Renal cortex interstitium (tissue), 15 donors: ENCODE measurements at places on chromosomes 1 and 21. TPM values are rescaled to one million over a fixed set of nuclear protein-coding genes. Genes with fewer than 3 reads are reported as not detected.

The NR5A2 gene
- polyA plus RNA-seq, result 2.5 TPM

The LMX1A gene
- not detected for polyA plus RNA-seq

The BCL2L15 gene
- polyA plus RNA-seq, result 1.2 TPM

The TXLNA gene
- 50.6 TPM for polyA plus RNA-seq

The OR2AK2 gene
- not detected for polyA plus RNA-seq

The MRPL55 gene
- 48.6 TPM for polyA plus RNA-seq

The OR2T35 gene
- polyA plus RNA-seq, result not detected

The NES gene
- 175 TPM for polyA plus RNA-seq

The CSMD2 gene
- polyA plus RNA-seq, result 1.3 TPM

The FCGR3B gene
- polyA plus RNA-seq, result 0.64 TPM

The KRTAP10-11 gene
- polyA plus RNA-seq, result not detected

The IGSF9 gene
- 12.7 TPM for polyA plus RNA-seq

GRCh38 chr21:46188226-46189212 is 4.3 kb upstream of the SPATC1L start:
- no peak for DNase-seq

- DNase-seq, result no peak
These were observed 485 bp downstream of the EFNA1 start for GRCh38 chr1:155127967-155128754.

- DNase-seq, result no peak
These were observed 62.5 kb downstream of the LRIG2 start for GRCh38 chr1:113135460-113135859.

GRCh38 chr21:33836408-33836807 is 79.2 kb downstream of the ATP5PO start:
- DNase-seq, result no peak

DNA sequence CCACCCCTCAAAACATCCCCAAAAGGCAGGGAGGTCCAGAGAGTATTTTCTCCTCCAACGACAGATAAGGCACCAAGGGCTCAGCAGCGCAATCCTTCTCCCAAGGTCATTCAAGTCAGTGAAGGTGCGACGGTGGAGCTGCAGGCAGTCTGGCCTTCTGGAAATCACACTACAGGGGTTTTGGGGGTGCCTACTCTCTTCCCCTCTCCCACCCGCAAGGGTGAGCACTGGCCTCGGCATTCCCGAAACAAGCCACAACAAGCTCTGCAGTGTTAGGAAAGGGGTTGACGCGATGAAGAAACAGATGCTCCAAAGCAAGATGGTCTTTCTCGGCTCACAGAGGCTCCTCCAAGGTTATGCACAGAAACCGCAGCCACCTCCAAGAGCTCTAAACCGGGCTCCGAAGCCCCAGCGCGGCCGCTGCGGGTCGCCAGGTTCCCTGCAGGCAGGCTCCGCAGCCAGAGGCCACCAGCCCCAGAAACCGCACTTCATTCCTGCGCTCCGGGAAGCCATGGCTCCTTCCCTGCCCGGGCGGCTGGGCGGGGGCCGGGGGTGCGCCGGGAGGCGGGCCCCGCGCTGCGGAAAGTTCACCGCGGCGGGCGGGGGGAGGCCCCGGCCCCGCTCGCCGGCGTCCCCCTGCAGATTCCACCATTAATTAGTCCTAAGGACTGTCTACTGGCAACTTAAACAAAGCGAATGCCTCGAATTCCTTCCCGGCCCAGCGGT is 1.1 kb downstream of the LUZP1 start:
- DNase-seq, result no peak

DNA sequence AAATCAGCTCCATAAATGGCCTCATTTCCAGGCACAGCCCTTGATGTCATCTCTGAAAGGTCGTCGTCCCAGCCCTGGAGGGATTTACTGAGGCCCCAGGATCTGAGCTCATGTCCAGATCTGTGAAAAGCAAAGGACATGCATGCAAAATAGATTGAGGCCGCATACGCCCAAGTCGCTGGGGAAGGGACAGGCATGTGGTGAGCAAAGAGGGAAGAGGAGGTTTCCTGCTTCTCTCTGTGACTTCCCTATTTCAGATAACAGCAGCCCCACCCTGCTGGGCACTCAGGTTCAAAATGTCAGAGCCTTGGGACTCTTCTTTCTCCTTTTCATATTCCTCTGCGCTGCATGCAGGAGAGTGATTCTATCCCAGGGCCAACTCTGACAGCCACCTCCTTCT is 197.2 kb downstream of the ADSS2 start:
- DNase-seq, result no peak

DNA sequence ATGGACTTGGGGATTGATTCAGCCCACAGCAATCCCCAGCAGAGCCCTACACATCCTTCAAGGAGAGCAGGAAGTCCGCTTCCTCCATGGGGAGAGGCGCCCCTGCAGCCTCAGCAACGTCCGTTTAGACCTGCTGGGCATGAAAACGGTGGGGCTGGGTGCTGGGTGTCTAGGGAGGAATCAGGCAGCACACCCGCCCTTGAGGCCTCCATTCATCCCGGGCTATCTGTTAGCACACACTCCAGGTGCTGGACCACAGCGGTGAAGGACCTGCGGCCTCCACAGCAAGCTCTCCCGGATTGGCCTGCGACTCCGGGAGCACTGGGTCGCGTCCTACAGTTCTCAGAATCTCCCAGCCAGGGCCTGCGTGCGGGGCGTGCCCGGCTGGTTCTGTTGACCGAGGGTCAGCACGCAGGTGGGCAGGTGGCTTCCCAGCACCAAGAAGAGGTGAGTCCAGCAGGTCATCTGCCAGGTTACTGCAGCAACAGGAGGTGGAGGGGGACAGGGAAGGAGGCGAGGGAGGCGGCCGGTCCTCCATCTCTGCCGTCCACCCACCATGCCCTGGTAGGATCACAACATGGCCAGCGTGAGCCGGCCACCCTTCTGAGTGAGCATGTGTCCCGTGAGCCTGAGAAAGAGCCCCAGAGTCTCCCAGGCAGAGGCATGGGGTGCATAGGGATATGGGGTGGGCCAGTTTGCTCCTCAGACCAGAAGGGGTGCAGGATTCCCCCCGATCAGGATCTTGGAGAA is 96.6 kb downstream of the RIPK4 start:
- no peak for DNase-seq

- peak; percentile 73 for DNase-seq
These were observed 78.6 kb upstream of the SOD1 start for GRCh38 chr21:31580866-31581276.

- no peak for DNase-seq
These were observed 3.5 kb upstream of the PLXNA2 start for GRCh38 chr1:208247696-208248095.

GRCh38 chr1:99886841-99887240 is 36.7 kb downstream of the AGL start:
- no peak for DNase-seq

- no peak for DNase-seq
These were observed 1543.9 kb upstream of the B3GALT2 start for GRCh38 chr1:194730304-194730703.

- DNase-seq, result no peak
These were observed 18.9 kb upstream of the VWA5B1 start for GRCh38 chr1:20271498-20272400.

DNA sequence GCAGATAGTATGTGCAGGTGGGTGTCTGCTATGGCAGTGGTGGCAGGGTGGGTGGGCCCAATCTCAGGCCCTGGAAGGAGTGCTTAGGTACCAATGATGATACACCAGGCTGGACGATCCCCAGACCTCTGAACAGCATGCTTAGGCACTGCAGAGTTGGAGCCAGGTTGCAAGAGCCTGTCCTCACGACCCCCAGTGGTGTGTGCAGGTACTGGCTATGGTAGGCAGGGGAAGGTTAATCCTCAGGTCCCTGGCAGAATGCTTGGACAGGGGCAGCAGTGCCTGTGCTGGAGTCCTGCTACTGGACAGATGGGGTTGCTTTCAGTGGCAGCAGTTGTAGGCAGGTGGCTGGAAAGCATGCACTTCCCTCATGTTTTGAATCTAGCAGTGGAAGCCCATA is 100.5 kb upstream of the NEK7 start:
- no peak for DNase-seq

DNA sequence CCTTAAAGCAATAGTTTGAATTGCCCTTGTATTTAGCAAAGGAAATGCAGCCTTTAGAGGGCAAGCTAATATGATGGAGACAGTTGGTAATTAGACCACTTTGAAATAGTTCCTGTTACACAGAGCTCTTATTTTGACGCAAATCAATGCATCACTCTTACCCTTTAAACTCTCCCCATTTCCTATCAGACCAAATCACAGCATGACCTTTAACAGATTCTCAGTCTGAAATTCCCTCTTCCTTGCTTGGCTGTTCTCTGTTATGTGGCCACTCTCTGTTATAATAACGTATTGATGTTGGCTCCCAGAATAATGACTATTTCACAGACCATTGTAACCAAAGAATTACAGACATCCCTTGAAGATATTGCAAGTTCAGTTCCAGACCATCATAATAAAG is 66.9 kb upstream of the NGF start:
- DNase-seq, result no peak

DNA sequence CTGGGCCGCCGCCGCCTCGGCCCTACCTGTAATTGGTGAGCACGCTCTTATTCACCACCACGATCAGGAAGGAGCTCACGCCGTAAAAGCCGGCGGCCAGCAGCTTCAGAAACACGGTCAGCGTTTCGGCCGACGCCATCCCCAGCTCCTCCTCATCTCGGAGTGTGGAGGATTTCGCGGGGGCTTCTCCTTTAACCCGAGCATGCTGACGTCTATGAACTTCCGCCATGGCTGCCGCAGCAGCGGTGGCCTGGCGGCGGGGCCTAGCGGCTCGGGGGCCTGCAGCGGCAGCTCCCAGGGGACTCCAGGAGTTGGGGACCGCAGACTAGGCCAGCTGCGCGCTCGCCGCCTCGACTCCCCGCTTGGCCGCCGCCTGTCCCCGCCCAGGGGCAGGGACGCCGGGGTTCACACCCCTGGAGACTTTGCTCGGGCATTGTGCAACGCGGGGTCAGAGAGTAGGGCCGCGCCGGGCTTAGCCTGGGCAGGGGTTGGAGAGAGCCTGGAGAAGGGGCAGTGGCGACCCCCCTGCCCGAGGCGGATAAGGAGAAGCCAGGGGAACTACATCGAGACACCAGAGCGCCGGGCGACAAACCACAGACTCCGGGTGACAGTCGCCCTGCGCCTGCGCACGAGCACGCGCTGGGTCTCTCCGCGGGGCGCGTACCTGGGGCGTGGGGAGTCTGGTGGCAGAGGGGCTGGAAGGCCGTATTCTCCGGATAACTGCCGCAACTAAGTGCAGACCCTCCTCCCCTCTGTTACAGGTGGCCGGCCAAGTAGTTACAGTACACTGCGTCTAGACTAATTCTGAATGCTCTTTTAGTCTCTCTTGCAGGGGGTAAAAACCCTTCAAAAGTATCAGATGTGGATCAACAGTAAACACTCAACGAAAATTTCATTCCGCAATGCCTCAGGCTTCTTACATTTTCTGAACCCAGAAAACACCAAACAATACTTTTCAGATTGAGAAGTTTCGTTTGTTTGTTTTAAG is at the start of gene SLC35D1:
Gene SLC35D1 (minus strand): TSS at position 364 of the 988 bp plus-strand sequence. CDS start 135 bp downstream, at position 229.
- DNase-seq, result peak; percentile 71

DNA sequence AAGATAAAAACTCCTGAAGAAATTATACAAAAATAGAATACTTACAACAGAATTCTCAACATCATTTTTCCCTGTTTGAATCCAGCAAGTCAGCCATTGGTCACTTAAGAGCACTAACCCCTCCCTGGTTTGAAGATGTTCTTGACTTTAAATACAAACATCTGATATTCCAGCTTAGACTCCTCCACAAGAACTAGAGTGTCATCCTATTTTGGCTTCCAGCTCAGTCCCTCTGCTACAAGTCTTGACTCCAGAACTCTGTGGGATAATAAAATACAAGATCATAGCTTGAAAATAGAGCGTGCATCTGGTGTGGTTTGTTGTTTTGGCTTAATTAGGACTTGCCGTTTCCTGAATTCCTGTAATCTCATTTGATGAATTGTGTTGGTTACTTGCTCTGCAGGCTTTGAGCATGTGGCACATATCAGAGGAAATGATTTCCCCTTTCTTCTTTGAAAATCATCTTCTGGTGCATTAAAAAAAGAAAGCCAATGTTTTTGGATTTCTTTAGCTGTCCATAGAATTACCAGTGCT is 63.7 kb upstream of the DPT start:
- DNase-seq, result peak; percentile 13

GRCh38 chr1:206668351-206668750 is 16.4 kb upstream of the MAPKAPK2 start:
- no peak for DNase-seq

DNA sequence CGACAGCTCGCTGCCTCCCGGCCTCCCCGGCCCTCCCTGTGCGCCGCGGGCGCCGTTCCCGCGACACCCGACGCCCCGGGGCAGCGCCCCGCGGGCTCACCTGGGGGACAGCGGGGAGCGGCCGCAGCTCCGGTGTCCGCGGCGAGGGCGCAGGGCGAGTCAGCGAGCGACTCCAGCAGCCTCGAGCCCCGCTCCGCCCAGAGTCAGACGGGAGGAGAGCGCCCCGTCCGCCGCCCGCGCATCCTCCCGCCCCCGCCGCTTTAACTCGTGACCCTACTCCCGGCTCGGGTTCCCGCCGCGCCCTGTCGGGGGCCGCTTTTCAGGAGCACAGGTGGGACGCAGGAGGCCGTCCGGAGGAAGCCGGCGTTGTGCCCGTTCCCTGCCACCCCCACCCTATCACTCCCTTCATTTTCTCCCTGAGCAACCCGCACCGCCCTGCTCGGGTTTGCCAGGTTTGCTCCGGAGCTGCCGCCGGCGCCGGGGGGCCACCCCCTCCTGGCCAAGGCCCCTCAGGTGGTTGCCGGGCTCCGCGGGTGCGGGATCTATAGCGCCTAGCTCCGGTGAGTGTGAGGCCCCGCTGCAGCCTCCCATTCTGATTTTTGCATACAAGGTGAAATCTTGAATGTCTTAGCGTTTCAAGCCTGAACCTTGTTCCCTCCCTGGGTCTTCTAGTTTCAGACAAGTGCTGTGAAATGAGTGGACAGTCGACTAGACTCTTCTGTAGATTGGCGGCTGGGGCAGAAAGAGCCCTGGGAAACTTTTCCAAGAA is at the start of gene MCOLN3:
Gene MCOLN3 (minus strand): TSS at position 205 of the 769 bp plus-strand sequence. CDS start 3,140 bp downstream, outside the sequence.
- DNase-seq, result no peak

GRCh38 chr1:35364741-35365140 is 96.2 kb downstream of the ZMYM4 start:
- DNase-seq, result no peak

DNA sequence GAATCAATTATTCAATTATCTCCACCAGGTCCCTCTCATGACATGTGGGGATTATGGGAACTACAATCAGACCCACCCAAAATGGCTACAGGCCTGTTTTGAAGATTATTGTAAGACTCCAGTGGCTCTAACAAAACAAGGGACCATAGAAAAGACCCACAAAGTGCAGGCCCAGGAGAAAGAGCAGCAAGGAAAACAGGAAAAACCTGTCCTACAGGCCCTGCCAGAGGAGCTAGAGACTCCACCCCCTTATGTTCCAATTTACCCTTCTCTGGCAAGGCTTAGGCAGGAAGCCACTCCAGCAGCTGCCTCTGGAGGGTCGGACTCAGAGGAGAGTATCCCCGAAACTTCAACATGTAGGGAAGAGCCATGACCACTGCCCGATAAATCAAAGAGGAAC is 96.5 kb downstream of the LIPI start:
- no peak for DNase-seq

- DNase-seq, result no peak
These were observed 114.6 kb upstream of the DUSP10 start for GRCh38 chr1:221856228-221857093.

DNA sequence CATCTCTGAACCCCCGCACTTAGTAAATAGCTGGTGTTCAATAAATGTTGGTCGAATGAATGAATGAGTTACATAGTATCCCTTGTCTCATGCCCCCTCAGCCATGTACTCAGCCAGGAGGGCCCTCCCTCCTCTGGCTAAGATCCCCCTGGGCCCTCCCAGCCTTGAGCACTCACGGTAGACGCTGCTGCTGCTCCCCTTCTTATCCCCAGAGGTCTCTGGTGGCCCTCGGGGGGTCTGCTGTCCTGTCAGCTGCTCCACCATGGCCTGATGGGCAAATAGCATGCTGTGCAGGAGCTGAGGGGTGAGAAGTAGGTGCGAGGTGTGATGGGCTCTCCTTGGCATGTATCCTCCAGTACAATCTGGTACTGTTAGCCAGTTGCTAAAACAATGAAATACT is 1.9 kb downstream of the ETV3L start:
- no peak for DNase-seq
